WTC11 (cell line): ENCODE measurements at places on chromosomes 6 and 20.
A peak's percentile ranks its signal among the peaks of the same experiment; 100 is the strongest.

GRCh38 chr20:428658-429200, 20.6 kb downstream of the RBCK1 start:
- DNase-seq, result peak; percentile 56

DNA sequence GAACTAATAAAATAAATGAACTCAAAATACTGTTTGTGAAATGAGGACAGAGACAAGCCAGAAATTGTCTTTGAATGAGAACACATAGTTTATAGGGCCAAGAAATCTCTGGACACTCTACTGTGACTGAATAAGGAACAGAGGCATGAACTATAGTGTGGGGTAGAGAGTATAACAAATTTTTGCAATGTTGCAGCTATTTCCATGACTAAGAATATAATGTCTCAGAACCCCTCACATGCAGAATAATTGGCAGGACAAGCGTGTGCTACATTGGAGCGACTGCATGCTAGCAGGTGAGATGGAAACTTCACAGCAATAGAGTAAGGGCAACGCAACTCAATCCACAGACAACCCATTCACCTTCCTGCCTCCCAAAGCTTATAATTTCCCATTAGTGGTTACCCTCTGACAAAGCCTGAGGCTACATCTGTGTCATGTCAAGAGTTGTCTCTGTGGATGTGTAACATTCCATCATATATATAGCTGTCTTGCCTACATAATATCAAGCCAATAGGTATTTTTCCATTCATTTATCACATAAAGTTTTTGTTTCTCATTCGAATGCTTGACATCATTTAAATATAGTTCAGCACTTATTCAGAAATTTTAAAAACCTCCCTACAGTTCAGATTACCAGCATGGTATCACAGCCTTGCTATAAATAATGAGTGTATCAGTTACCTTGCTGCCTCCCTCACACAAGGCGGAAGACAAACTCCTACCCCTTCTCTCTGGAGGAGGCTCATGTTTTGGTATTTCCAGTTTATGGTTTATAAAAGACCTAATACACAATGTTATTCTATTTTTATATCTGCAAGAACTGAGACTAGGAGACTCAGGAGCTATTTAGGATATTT, 47.9 kb upstream of the ECHDC1 start:
- no peak for DNase-seq

GRCh38 chr20:49983848-49984408, 1.1 kb downstream of the SNAI1 start:
- no peak for DNase-seq

- no peak for DNase-seq
These were observed 165.2 kb downstream of the CLIC5 start for GRCh38 chr6:45850378-45851033.

GRCh38 chr20:57953638-57954037, 243.8 kb upstream of the PMEPA1 start:
- DNase-seq, result no peak

DNA sequence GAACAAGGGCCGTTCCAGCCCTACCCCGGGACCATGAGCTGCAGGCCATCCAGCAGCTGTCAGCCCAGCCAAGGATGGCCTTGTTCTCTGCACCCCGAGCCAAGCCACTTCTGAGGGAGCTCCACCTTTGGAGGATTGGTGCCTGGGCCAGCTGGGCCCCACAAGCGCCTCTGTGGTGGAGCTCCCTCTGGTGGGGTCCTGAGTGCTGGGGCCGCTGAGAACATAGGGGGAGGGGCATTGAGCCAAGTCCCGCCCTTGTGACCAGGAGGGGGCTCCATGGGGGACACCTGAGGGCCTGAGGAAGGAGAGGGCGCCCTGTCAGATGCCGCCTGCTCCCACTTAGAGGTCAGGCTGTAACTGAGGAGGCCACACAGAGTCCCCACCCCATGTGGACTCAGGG, 43.2 kb downstream of the YTHDF1 start:
- peak; percentile 74 for DNase-seq

GRCh38 chr6:53750052-53750650, 44.7 kb upstream of the LRRC1 start:
- DNase-seq, result no peak

- DNase-seq, result no peak
These were observed 121.0 kb downstream of the BCAS1 start for GRCh38 chr20:53949319-53949839.

DNA sequence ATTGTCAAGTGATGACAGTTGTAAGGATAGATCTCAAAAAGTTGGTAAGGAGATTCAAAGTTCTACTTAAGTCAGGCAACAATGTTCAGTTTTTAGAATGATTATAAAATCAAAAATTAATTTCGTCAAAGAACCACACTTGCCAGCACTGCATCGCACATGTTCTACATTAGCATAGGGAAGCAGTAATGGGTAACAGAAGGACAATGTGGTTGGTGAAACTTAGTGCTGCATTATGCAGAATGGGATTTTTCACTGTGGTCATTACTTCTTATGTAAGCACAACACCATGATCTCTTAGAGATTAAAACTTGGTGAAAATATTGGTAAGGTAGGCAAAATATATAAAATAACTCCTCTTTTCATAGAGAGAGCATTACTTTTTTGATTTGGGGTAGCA, 173.7 kb upstream of the THEMIS start:
- no peak for DNase-seq

- DNase-seq, result no peak
These were observed 2.9 kb downstream of the RIPOR2 start for GRCh38 chr6:24932832-24933231.

GRCh38 chr20:35296101-35296554, 3.9 kb upstream of the FAM83C start:
- DNase-seq, result no peak

DNA sequence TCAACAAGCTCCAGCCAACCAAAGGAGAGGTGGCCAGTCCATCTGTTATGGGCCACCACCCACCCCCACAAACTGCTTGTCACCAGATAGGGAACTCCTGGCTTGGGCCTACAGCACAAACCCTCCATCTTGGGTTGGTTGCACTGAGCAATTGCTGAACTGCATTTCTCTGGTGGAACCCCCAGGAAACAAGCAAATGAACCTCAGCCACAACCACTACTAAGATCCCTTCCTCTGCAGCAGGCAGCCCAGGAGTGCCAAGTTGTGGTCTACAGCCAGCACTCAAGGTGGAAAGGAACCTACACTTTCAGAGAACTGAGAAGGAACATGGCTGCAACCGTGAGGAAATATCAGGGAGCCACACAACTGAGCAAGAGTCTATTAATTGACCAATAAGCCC, 171.6 kb downstream of the TMEM200A start:
- DNase-seq, result no peak

DNA sequence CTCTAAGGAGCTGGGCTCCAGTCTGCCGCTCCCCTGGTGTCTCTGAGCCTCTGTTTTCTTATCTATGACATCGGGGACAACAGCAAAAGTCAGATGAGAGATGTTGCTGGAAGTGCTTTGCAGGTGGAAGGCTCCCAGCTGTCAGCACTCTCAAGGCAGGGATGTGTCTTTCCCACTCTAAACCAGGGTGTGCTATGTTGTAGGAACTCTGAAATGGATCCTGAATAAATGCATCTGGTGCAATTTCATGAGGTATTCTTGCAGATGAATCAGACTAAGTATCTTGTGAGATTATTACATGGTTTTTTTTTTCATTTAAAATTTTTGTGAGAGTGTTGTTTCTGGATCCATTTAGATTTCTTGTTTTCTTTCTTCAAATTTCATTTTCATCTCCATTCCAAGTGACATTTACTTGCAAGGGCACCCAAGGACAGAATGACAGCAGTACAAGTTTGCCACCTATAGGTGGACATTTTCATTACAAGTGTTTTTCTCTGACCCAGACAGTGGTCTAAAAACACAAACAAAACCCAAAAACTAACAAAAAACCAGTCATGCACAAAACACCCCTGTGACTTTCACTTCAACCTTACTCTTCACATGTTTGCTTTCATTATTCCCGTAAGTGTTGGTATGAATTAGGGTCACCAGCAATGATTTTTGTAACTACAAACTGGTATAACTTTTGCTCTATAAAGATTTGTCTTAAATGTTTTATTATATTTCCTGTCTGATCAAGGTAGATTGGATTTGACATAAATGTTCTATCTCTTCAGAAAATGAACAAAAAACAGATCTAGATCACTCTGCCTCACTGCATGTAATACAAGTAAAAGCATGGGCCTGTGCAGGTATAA, 14.7 kb upstream of the SIM1 start:
- no peak for DNase-seq

- no peak for DNase-seq
These were observed 8.8 kb upstream of the VSX1 start for GRCh38 chr20:25090492-25091429.

- no peak for DNase-seq
These were observed 46.9 kb downstream of the PRDM1 start for GRCh38 chr6:106133040-106133439.

- DNase-seq, result no peak
These were observed 220.0 kb downstream of the GRIK2 start for GRCh38 chr6:101613556-101613955.

DNA sequence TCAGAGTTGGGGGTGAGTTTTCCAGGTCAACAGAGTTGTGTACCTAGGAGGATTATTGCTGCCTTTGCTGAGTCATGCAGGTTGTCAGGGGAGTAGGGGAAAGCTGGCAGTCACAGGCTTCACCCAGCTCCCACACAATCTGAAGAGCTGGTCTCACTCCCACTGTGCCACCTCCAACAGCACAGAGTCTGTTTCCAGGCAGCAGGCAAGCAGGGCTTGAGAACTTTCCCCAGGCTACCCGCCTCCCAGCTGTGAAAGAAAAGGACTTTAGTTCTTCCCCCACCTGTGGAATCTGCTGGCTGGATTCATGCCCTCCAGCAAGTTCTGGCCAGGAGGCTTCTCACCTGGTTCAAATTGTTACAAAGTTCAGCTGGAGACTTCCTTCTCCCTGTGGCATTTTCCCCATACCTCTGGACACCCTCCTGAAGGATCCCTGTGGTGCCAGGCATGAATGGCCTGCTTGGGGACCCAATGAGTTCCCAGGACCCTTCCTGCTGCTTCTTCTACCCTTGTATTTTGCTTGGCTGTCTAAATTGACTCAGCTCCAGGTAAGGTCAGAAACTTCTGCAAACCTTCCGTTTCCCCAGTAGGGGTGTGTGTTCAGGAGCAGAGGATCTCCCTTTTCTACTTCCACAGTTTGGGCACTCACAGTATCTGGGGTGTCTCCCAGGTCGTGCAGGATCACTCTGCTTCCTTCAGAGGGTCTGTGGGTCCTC, 378.1 kb upstream of the MAN1A1 start:
- DNase-seq, result peak; percentile 29

DNA sequence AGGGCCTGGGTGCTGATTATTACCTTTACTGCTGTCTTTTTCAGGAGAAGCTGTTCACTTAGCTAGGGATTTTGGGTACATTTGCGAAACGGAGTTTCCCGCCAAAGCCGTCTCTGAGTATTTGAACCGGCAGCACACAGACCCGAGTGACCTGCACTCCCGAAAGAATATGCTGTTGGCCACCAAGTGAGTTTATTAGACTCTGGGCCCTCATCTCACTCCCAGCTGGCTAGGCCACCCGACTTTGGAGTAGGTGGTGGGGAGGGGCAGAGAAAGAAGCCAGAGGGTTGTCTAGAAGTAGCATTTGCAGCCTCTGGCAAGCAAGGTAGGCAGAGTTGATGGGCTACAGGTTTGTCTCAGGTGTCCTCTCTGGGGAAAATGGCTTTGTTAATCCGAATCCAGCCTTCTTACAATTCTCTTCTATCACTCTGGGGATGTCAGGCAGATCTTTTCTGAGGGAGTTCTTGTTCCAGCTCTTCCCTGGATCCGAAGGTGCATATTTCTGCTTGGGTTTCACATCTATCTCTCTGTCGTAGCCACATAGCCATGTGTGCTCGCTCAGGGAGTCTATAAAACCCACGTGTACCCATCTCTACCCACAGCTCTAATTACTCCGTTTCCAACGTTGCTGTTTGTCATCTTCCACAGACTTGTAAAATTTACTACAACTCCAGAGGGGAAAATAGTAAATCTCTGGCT, 21.6 kb downstream of the TFAP2B start:
- DNase-seq, result no peak

GRCh38 chr6:49787176-49787575, at the start of gene PGK2:
Gene PGK2 (minus strand): TSS chr6:49787285. CDS start chr6:49787187, 98 bp downstream.
- DNase-seq, result peak; percentile 62

DNA sequence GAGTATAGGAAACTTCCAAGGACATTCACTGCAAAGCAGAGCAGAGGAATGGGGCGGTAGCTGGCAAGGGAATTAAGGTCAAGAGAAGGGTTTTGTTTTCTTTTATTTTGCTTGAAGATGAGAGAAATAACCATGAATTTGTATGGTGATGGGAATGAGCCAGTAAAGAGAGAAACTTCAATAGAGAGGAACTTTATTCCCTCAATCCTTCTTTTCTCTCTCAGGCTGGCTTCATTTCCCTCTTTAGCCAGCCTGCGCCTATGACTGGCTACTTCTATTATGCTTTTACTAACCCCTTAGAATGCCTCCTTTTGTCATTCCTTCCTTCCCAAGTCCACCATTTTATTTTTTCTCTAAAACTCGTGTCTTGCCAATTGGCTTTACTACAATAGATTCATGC, 101.4 kb upstream of the CEP85L start:
- DNase-seq, result no peak

GRCh38 chr6:41367700-41368099, 32.3 kb downstream of the NCR2 start:
- DNase-seq, result peak; percentile 84

- DNase-seq, result no peak
These were observed 111.3 kb downstream of the TMEM170B start for GRCh38 chr6:11648889-11649288.

- DNase-seq, result no peak
These were observed 115.7 kb downstream of the TOX2 start for GRCh38 chr20:44030394-44030793.

DNA sequence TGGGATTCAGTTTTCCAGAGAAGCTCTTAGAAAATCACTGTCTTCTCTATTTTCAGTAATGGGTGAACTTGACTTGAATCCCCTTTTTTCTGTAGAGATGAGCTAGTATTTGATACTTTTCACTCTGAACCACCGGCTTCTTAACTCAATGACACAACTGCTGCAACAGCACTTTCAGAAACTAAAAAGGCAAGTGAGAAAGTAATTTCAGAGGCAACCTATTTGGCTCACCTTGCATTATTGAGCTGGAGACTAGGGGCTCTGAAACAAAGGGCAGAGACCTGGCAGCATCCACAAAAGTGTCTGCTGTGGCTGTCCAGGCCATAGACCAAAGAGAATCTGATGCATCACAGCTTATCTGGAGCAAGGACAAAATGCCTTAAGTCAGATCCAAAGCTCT, 289.8 kb upstream of the IRAK1BP1 start:
- no peak for DNase-seq

DNA sequence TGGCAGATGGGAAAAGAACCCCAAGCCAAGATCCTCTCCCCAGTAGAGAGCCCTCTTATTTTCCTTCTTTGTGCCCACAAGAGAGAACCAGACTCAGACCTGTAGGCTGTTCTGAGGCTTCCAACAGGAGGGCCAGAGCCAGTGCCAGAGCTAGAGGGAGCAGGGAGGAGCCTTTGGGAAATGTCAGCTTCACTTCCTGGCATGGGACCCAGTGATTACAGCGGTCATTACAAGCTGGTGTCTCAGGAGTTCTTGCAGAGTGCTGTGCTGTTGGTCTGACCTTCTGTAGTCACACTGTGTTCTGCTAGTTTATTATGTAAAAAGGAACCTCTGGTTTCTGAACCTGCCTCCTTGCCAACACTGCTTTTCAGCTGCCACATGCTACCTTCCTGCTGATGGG, 38.9 kb downstream of the STK35 start:
- no peak for DNase-seq
